Activated T-cell treated with anti-CD3 and anti-CD28 coated beads for 4 hours (primary cell): ENCODE measurements at places on chromosomes 4 and X.

GRCh38 chr4:93828332-93828994 lies at the start of gene ATOH1:
TSS of gene ATOH1 (plus strand) at chr4:93828753. CDS start at chr4:93828927, 174 bp downstream.
- DNase-seq = no peak

DNA sequence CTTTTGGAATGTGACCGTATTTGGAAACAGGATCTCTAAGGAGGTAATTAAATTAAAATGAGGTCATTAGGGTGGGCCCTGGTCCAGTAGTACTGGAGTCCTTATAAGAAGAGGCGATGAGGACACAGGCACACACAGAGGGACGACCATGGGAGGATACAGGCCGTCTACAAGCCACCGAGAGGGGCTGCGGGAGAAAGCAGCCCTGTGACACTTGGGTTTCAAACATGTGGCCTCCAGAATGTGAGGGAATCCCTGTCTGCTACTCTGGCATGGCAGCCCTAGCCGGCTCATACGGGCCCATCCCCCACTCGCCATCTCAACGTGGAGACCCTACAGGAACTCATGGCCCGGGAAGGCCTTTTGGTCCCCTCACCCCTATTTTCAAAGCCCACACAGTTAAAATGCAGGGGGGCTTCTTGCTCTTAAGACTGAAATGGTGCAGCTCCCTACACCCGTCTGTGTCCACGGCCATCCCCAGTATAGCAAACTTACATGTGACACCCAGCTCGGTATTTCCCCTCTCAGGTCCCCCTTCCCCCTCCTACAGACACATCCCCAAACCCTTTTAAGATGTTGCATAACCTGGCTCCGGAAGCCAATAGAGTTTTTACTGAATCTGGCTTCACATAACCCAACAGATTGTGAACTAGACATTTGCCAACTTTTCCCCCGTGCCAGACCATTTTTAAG lies 124.1 kb upstream of the TBL1X start:
- DNase-seq = no peak

DNA sequence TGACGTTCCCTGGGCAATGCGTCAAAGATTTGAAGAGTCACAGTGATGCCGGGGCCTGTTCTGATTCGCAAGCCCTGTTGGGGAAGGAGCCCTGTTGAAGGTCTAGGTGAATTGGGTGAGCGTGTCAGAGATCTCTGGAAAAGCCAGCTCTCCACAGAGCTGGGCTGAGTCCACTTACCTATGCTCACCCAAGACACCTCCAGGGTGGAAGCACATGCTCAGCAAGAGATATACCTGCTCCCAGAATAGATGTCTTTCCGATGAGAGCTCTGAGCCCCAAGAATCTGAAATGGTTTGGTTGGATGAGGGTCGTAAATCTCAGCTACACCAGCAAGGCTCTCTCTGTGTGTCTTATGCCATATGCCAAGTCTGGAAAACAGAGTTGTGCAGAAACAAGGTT lies 1.7 kb downstream of the GABRQ start:
- DNase-seq = no peak

GRCh38 chr4:99983289-99983943 lies 33.3 kb upstream of the H2AZ1 start:
- DNase-seq = no peak

- DNase-seq = no peak
Measured at GRCh38 chr4:52248820-52249219, 197.7 kb downstream of the SPATA18 start.

DNA sequence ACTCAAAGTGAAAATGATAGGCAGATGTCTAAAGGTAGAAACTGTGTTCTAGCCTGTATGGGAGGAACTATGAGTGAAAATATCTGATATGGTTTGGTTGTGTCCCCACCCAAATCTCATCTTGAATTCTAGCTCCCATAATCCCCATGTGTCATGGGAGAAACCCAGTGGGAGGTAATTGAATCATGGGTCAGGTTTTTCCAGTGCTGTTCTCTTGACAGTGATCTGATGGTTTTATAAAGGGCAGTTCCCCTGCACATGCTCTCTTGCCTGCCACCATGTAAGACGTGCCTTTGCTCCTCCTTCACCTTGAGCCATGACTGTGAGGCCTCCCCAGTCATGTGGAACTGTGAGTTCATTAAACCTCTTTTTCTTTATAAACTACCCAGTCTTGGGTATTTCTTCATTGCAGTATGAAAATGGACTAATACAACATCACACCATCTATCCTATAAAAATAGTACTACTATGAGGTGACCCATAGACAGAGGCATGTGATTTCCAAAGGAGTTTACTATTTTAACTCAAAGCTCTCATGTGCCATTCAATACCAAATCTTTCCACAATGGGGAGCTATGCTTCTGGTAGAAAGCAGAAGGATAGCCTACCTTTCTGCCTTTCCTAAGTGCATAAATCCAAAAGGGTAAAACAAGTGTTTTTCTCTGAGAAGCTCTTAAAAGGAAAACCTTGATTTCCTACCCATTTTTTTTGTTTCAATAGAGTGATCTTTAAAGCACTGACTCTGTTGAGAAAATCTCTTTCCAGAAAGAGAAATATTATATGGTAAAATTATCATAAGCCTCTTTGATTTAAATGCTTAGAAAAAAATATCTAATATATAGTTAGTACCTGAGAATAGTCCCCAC lies 38.8 kb downstream of the SEC31A start:
- no peak for DNase-seq

- DNase-seq = no peak
Measured at GRCh38 chr4:8101213-8102075, 57.2 kb downstream of the ABLIM2 start.

GRCh38 chr4:65845199-65845773 lies 175.0 kb upstream of the EPHA5 start:
- no peak for DNase-seq

GRCh38 chr4:94621491-94622080 lies 136.2 kb upstream of the BMPR1B start:
- DNase-seq = no peak

DNA sequence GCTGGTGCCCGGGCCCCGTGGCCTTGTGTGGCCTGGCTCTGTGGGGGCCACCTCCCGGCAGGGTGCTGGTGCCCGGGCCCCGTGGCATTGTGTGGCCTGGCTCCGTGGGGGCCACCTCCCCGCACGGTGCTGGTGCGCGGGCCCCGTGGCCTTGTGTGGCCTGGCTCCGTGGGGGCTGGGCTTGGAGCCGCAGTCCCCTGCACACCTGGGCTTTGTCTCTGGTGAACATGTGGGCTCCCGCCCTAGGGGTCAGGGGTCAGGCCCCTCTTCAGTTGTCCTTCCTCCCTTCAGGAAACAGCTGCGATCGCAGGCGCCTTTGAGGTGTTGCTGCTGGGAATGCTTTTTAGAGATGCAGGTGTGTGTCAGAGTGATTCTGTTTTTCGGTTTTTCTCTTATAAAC lies 17.2 kb downstream of the UVSSA start:
- no peak for DNase-seq

DNA sequence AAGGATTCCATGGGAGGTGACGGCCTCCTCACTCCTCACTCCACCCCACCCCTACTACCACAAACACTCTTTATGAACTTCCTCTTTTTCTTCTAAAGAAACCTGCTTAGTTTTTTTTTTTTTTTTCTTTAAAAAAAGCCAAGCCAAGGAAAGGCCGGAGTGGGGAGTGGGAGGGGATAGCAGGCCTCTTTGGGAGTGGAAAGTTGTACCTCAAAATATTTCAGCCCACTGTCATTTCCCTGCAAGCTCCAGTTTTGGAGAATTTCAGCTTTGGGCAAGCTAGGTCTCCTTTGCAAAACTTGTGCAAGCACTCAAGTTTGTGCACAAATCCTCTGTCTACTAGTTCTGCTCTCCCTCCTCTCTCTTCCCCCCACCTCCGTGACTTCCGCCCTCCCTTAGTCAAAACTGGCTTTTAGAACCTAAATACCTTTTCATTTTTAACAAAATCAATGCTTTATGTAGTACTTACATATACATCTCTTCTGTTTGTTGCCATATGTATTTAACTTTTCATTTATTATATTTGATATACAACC lies 512 bp upstream of the ANTXR2 start:
- DNase-seq = no peak
